ENCODE measurements at places on chromosomes 5 and 9.

- no peak for DNase-seq
These were observed 11.4 kb downstream of the GRM6 start for GRCh38 chr5:178983728-178984127.

DNA sequence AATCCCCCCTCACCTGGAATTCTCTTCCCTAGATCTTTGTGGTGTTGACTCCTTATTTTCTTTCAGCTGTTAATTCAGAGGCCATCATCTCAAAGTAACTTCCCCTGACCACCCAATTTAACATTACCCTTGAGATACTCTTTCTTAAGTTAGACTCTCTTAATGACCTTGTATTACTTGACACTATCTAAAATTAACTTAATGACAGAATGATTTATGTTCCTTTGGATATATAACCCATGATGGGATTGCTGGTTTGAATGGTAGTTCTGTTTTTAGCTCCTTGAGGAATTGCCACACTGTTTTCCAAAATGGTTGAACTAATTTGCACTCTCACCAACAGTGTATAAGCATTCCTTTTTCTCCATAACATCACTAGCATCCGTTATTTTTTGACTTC is 298.0 kb downstream of the NNT start:
- DNase-seq, result no peak

- DNase-seq, result no peak
These were observed 414.3 kb downstream of the ANXA1 start for GRCh38 chr9:73565833-73566465.

GRCh38 chr9:133108794-133109641 is 12.0 kb downstream of the RALGDS start:
- DNase-seq, result no peak

DNA sequence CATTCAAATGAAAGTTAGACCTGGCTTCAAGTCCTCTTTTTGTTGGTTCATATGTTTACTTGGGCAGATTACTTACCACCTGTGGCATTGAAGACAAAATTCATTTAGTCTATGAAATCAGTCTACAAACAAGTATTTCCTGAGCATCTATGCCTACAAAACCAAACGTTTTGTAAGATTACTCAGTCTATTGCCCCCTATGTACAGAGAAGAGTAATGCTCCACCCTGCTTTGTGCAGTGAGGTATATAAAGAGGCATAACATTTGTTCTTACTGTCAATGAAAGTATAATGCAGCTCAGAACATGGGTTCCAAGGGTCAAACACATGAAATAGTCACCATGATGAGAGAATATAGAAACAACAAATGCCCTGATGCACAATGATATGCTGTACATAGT is 580.7 kb downstream of the KIF4B start:
- DNase-seq, result no peak

DNA sequence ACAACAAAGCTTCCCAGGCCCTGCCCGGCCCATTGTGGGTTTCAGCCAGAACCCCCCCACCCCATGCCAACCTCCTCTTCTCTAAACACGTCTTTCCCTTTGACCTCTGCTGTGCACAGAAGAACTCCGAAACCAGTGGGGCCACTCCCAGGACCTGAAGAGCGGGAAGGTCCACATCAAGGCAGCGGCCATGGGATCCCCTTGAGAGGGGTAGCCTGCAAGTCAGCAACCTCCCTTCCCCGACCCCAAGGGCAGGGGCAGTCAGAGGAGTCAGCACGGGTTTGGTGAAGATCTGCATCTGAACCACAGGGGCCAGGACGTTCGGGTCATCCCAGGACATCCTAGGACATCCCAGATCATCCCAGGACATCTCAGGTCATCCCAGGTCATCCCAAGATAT is 379.9 kb upstream of the IRX4 start:
- no peak for DNase-seq

All from stimulated activated CD4-positive, alpha-beta T cell treated with anti-CD3 and anti-CD28 coated beads, Interleukin-15, amount 100 ng/mL, for 1 hour (primary cell).